ENCODE measurements at places on chromosomes 3 and 15. TPM values are rescaled to one million over a fixed set of nuclear protein-coding genes. Genes with fewer than 3 reads are reported as not detected.

The GOLGA8S gene
- 0.33 TPM for total RNA-seq

The CEP63 gene
- 27.0 TPM for total RNA-seq

The SPATA12 gene
- total RNA-seq: not detected

The SOX14 gene
- 0.18 TPM for total RNA-seq

The SLCO2A1 gene
- 0.33 TPM for total RNA-seq

The MTFMT gene
- 20.5 TPM for total RNA-seq

The SPSB4 gene
- 35.1 TPM for total RNA-seq

DNA sequence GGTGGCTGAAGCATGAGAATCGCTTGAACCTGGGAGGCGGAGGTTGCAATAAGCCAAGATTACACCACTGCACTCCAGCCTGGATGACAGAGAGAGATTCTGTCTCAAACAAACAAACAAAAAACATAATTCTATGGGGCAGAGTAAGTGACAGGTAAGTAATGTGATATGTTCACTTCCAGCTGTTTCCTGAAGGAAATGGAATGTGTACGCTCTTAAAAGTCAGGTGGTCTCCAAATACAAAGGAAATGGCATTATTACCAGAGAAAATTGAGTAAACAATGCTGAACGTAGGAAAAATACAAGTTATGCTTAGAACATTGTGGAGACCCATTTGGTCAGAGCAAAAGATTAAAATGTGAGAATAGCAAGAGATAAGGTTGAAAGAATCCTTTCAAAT is 278.5 kb downstream of the SCAPER start:
- no peak overlapping the region for H3K4me3 ChIP-seq
- H3K36me3 ChIP-seq: peaks cover 10% of the 10 kb centered on the region
- DNase-seq: no peak
- H3K27ac ChIP-seq: no peak overlapping the region
- H3K27me3 ChIP-seq: no peaks in the 10 kb centered on the region

- H3K36me3 ChIP-seq: peaks cover 18% of the 10 kb centered on the region
- no peak overlapping the region for H3K27ac ChIP-seq
- H3K4me3 ChIP-seq: no peak overlapping the region
- no peak for DNase-seq
- H3K4me1 ChIP-seq: peaks cover 41% of the 10 kb centered on the region
Observed at GRCh38 chr3:72375237-72376076, 472.8 kb downstream of the SHQ1 start.

DNA sequence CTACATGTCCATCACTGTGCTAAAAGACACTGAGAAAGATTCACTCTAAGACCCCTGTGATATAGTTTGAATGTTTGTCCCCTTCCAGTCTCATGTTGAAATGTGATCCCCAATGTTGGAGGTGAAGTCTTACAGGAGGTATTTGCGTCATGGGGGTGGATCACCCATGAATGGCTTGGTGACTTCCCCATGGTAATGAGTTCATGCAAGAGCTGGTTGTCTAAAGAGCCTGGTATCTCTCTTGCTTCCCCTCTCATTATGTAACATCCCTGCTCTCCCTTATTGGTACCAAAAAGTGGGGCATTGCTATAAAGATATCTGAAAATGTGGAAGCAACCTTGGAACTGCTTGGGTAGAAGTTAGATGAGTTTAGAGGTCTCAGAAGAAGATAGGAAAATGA is 32.2 kb upstream of the FAM174B start:
- H3K27me3 ChIP-seq: no peaks in the 10 kb centered on the region
- no peak for DNase-seq
- H3K36me3 ChIP-seq: peaks cover 7% of the 10 kb centered on the region
- no peak overlapping the region for H3K27ac ChIP-seq
- peaks cover 6% of the 10 kb centered on the region for H3K4me1 ChIP-seq

DNA sequence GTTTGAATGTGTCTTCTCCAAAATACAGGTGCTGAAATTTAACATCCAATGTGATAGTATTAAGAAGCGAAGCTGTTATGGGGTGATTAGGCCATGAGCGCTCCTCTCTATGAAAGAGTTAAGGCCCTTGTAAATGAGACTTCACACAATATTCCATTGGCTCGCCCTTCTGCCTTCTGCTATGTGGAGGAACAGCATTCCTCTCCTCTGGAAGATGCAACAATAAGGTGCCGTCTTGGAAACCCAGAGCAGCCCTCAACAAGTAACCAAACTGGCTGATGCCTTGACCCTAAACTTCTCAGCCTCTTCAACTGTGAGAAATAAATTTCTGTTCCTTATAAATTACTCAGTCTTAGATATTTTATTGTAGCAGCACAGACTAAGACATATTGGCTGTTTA is 874.6 kb downstream of the ROBO1 start:
- no peak overlapping the region for H3K27ac ChIP-seq
- no peak for DNase-seq
- H3K36me3 ChIP-seq: peaks cover 13% of the 10 kb centered on the region

- H3K4me3 ChIP-seq: no peak overlapping the region
- no peak overlapping the region for H3K27ac ChIP-seq
- H3K4me1 ChIP-seq: peaks cover 34% of the 10 kb centered on the region
Observed at GRCh38 chr3:65402597-65402996, 636.1 kb downstream of the MAGI1 start.

GRCh38 chr15:52760562-52760961 is 29.6 kb downstream of the ONECUT1 start:
- no peak overlapping the region for H3K27ac ChIP-seq
- no peaks in the 10 kb centered on the region for H3K27me3 ChIP-seq
- no peak for DNase-seq
- H3K4me1 ChIP-seq: peaks cover 7% of the 10 kb centered on the region
- peaks cover 15% of the 10 kb centered on the region for H3K36me3 ChIP-seq

GRCh38 chr3:31051226-31051625 is 156.8 kb upstream of the GADL1 start:
- H3K27ac ChIP-seq: no peak overlapping the region
- no peaks in the 10 kb centered on the region for H3K4me1 ChIP-seq
- H3K36me3 ChIP-seq: no peaks in the 10 kb centered on the region
- no peak overlapping the region for H3K4me3 ChIP-seq

DNA sequence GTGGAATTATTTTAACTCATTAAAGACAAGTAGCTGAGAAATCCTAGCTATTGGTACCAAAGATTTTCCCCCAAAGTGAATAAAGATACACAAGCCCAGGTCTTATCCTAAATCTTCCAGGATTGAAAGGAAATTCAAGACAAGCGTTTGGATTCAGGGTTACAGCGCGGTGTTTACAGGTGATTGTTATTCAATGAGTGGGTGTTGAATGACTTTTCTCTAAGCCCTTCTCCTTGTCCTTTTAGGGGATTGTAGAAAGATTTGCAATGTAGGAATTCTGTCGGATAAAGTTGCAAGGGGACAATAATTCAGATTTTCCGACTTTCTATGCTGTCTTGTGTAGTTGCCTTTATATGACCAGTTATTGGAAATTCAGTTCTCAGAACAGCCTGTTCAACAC is 57.2 kb downstream of the USP13 start:
- no peak overlapping the region for H3K4me3 ChIP-seq
- H3K27me3 ChIP-seq: no peaks in the 10 kb centered on the region
- peaks cover 10% of the 10 kb centered on the region for H3K36me3 ChIP-seq
- no peak overlapping the region for H3K27ac ChIP-seq

DNA sequence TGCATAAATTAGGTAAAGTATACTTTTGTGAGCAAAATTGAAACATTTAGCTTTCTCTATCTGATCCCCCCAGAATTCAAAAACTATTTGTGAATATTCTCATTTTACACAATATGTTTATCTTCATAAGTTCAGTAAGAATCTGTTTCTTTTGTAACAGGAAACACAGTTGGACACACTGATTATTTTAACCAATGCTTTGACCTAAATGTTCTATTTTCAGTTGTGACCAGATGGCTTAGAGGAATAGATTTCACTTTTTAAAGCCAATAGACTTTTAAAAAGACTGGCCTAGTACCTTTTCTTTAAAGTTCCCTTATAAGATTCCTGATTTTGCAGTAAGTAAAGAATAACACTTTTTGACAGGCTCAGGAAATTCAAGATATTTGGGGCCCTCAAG is 74.0 kb upstream of the STRIT1 start:
- H3K4me3 ChIP-seq: no peak overlapping the region
- no peak overlapping the region for H3K27ac ChIP-seq
- no peaks in the 10 kb centered on the region for H3K27me3 ChIP-seq
- H3K36me3 ChIP-seq: peaks cover 6% of the 10 kb centered on the region
- DNase-seq: no peak
